Activated naive CD8-positive, alpha-beta T cell treated with anti-CD3 and anti-CD28 coated beads for 36 hours (primary cell): ENCODE measurements at places on chromosomes 1 and 21.
A peak's percentile ranks its signal among the peaks of the same experiment; 100 is the strongest.

- H3K4me3 ChIP-seq, result peak overlapping the region; percentile 95
- peaks cover 44% of the 10 kb centered on the region for H3K36me3 ChIP-seq
- no peaks in the 10 kb centered on the region for H3K27me3 ChIP-seq
- no peak for DNase-seq
Measured at GRCh38 chr1:241849345-241849695, 1.3 kb downstream of the EXO1 start.

- peaks cover 13% of the 10 kb centered on the region for H3K27me3 ChIP-seq
- H3K36me3 ChIP-seq, result no peaks in the 10 kb centered on the region
- H3K27ac ChIP-seq, result no peak overlapping the region
- no peak for DNase-seq
Measured at GRCh38 chr1:214102907-214103306, 115.1 kb downstream of the PROX1 start.

GRCh38 chr1:17330856-17331255 is 22.9 kb downstream of the PADI4 start:
- H3K27me3 ChIP-seq, result peaks cover 19% of the 10 kb centered on the region
- H3K4me1 ChIP-seq, result no peaks in the 10 kb centered on the region
- no peak for DNase-seq
- H3K27ac ChIP-seq, result no peak overlapping the region
- no peak overlapping the region for H3K4me3 ChIP-seq

- peaks cover 9% of the 10 kb centered on the region for H3K27me3 ChIP-seq
- H3K4me3 ChIP-seq, result no peak overlapping the region
- H3K27ac ChIP-seq, result no peak overlapping the region
- no peaks in the 10 kb centered on the region for H3K4me1 ChIP-seq
- DNase-seq, result no peak
Measured at GRCh38 chr1:7856345-7856744, 3.5 kb upstream of the UTS2 start.

DNA sequence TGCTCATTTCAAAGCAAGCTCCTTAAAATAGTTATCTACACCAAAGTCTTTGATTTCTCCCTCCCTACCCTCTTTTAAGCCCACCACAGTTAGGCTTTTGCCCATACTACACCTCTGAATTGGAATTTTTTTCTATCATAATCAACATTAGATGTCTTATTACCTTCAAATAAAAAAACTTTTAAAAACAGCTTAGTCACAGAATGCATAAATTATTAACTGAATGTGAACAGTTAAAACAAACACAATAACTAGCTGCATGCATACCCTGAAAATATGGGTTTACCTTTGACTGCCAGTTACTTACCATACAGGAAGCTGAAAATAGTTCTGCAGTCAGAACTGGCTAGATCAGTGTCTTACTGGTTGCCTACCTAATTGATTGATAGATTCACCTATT is 210.9 kb downstream of the TGFB2 start:
- no peaks in the 10 kb centered on the region for H3K4me1 ChIP-seq
- H3K27ac ChIP-seq, result no peak overlapping the region
- H3K27me3 ChIP-seq, result peaks cover 3% of the 10 kb centered on the region
- no peak for DNase-seq
- H3K4me3 ChIP-seq, result no peak overlapping the region

DNA sequence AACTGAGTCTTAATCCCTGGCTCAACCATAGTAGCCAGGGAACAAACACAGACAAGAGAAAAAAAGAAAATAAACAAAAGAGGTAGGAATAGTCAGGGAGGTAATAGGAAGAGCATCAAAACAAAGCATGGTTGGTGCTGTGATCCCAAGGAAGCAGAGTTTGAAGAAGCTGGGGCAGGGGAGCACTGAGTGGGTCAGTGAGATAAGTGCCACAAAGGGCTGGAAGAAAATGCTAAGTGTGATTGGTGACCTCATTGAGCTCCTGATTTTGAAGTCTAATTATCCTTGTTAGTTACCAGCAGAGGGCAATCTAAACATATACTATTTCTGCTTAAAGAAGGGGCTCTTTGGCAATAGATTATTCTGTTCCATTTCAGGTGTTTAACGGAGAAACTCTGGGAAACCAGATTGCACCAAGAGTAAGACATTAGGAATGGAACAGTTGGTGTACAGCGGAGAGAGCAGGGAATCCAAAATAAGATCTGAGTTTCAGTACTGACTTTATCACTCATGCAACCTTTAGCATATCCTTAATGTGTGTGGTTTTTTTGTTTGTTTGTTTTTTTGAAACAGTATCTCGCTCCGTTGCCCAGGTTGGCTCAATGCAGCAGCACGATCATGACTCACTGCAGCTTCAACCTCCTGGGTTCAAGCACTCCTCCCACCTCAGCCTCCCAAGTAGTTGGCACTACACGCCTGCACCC is 30.7 kb upstream of the KIAA1614 start:
- no peaks in the 10 kb centered on the region for H3K27me3 ChIP-seq
- peaks cover 2% of the 10 kb centered on the region for H3K4me1 ChIP-seq
- DNase-seq, result no peak
- peak overlapping the region; percentile 22 for H3K27ac ChIP-seq
- H3K36me3 ChIP-seq, result peaks cover 2% of the 10 kb centered on the region

DNA sequence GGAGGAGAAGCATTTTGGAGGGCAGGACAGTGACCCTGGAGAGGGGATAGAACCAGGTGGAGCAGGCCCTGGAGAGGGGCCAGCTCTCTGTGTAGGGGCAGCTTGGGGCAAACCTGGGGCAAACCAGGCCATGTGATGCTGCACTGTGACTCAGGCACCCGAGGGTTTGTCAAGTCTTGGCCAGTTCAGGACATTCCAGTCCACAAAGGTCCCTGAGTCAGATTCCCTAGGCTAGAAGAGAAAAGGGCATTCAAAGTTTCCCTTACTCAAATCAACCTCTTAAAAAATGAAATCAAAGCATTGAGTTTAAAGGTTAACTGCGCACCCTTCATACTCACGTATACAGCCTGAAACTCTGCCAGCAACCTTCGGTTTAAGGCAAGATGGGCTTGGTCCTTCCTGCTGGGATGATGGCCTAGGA is 25.2 kb upstream of the PLA2G2C start:
- H3K27me3 ChIP-seq, result peaks cover 47% of the 10 kb centered on the region
- H3K36me3 ChIP-seq, result no peaks in the 10 kb centered on the region
- no peak overlapping the region for H3K4me3 ChIP-seq
- no peak for DNase-seq

DNA sequence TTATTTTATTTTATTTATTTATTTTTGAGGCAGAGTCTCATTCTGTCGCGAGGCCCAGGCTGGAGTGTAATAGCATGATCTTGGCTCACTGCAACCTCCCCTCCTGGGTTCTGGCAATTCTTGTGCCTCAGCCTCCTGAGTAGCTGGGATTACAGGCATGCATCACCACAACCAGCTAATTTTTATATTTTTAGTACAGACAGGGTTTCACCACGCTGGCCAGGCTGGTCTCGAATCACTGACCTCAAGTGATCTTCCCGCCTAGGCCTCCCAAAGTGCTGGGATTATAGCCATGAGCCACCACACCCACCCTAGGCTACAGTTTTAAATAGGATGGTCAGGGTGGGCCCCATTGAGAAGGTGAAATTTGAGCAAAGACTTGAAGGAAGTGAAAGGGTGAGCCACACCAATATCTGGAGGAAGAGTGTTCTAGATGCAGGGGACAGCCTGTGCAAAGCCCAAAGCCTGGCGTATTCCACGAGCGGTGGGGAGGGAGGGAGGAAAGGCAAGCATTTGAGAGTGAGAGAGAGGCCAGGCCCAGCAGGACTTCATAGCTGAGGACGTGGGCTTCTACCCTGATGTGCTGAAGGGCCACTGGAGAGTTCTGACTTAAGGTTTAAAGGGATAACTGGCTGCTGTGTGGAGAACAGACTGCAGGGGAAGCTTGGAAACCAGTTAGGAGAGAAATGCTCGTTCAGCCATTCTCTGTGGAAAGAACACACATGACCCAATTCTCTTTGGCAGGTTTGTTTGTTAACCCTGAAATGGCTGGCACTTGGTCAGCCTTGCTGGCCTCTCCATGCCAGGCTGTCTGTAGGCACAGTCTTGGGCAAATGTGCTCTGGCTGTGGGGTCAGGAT is 62.6 kb upstream of the FAM20B start:
- H3K4me3 ChIP-seq, result no peak overlapping the region
- H3K27me3 ChIP-seq, result peaks cover 3% of the 10 kb centered on the region
- no peak for DNase-seq
- H3K4me1 ChIP-seq, result no peaks in the 10 kb centered on the region

DNA sequence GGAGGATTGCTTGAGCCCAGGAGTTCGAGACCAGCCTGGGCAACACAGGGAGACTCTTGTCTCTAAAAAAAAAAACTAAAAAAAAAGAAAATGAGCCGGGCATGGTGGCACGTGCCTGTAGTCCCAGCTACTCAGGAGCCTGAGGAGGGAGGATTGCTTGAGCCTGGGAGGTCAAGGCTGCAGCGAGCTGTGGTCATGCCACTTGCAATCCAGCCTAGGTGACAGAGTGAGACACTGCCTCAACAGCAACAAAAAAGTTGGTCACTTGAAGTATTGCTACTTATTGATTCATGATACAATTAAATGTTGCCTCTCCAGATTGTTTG is 57.9 kb upstream of the CXADR start:
- peaks cover 25% of the 10 kb centered on the region for H3K27me3 ChIP-seq
- H3K36me3 ChIP-seq, result peaks cover 2% of the 10 kb centered on the region
- peak overlapping the region; percentile 64 for H3K4me3 ChIP-seq
- H3K27ac ChIP-seq, result peak overlapping the region; percentile 90

DNA sequence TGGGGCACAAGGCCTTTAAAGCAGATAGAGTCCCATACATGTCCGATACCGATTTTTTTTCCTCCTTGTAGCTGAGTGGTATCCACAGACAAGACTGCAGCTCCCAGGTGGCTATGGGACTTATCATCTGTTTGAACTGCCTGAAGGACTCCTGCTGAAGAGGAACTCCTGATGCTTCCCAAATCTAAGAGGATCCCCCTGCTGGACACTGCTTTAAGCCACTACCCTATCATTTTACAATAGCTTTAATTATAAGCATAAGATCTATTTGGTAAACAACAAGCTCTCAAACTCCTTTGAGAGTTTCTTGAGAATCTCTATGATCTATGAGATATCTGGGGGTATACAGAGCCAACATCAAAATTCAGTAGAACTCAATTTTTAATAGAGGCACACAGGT is 11.7 kb downstream of the NDC1 start:
- no peak for DNase-seq
- no peak overlapping the region for H3K27ac ChIP-seq
- H3K4me1 ChIP-seq, result no peaks in the 10 kb centered on the region

- DNase-seq, result no peak
- peaks cover 11% of the 10 kb centered on the region for H3K27me3 ChIP-seq
- no peaks in the 10 kb centered on the region for H3K4me1 ChIP-seq
- no peak overlapping the region for H3K27ac ChIP-seq
- no peaks in the 10 kb centered on the region for H3K36me3 ChIP-seq
Measured at GRCh38 chr1:63784489-63785390, 10.9 kb downstream of the ROR1 start.

DNA sequence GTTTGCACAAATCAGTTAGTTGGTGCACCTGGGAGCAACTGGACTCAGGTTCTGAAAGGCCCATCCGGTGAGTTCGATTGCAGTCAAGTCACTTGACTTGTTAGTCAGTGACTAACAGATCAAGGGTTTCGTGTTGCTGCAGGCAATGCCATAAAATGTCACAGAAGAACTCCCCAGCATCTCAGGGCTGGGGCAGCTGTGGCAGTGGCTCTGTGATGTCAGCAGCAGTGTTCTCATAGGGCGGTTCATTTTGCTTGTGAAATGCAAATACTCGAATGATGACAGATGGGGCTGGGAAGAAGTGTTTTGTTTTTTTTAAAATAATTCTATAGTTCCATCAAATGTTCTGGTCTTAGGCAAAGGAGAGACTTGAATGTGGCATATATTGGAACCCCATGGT is 287.8 kb downstream of the LMX1A start:
- no peak overlapping the region for H3K4me3 ChIP-seq
- no peaks in the 10 kb centered on the region for H3K4me1 ChIP-seq
- DNase-seq, result no peak
- H3K36me3 ChIP-seq, result no peaks in the 10 kb centered on the region
- no peak overlapping the region for H3K27ac ChIP-seq
- peaks cover 4% of the 10 kb centered on the region for H3K27me3 ChIP-seq

DNA sequence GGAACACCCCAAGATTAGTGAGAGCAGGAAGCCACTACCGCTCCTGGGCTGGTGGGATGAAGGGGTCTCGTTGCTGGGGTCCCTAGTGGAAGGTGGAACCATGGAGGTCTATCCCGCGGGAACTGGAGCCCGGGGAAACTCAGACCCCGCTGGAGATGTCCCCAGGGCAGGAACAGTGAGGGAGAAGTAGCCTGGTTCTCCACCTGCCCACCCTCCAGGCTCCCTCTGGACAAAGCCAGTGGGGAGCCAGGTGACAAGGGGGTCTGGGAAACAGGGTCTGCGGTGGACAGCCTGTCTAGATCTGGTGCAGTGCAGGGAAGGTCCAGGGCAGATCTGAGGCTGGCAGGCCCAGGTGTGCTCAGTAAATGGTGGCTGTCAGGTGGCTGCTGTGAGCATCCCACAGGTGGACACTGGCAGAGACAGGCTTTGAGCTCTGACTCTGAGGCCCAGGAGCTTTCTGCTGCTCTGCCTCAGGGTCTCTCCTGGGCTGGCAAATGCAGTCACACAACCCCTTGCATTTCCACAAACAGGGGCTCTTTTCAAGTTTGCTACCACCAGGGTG is 88.0 kb upstream of the TLR5 start:
- no peak for DNase-seq
- H3K4me3 ChIP-seq, result no peak overlapping the region
- H3K4me1 ChIP-seq, result peaks cover 43% of the 10 kb centered on the region
- no peak overlapping the region for H3K27ac ChIP-seq

- no peak overlapping the region for H3K27ac ChIP-seq
- H3K4me3 ChIP-seq, result no peak overlapping the region
- no peaks in the 10 kb centered on the region for H3K27me3 ChIP-seq
- peaks cover 2% of the 10 kb centered on the region for H3K36me3 ChIP-seq
Measured at GRCh38 chr1:6308449-6308848, 47.6 kb upstream of the GPR153 start.

GRCh38 chr1:215523128-215523861 is 43.8 kb upstream of the KCTD3 start:
- H3K4me1 ChIP-seq, result no peaks in the 10 kb centered on the region
- no peak for DNase-seq
- no peaks in the 10 kb centered on the region for H3K36me3 ChIP-seq

- no peak overlapping the region for H3K27ac ChIP-seq
- DNase-seq, result no peak
- H3K4me1 ChIP-seq, result no peaks in the 10 kb centered on the region
- no peaks in the 10 kb centered on the region for H3K27me3 ChIP-seq
- no peak overlapping the region for H3K4me3 ChIP-seq
- no peaks in the 10 kb centered on the region for H3K36me3 ChIP-seq
Measured at GRCh38 chr21:39065917-39066316, 117.3 kb downstream of the PSMG1 start.

DNA sequence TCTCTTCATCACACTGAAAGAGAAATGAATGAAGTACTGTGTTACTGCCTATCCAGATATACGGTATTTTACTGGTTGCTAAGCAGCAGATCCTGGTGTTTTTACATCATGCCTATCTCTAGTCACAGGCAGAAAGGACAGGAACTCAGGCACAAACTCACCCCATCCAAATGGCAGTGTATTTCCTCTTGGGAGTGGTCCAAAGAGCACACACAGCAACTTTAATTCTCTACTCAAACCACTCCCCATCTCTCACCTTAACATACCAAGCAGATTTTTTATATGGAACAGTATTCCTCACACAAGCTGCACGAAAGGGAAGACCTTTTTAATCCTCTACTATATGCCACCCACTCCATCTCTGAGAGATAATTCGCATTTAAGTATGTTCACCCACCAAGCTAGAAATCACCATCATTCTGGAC is 27.3 kb downstream of the EIF4G3 start:
- H3K4me3 ChIP-seq, result no peak overlapping the region
- no peak for DNase-seq
- H3K27ac ChIP-seq, result no peak overlapping the region
- H3K27me3 ChIP-seq, result no peaks in the 10 kb centered on the region
- H3K4me1 ChIP-seq, result peaks cover 4% of the 10 kb centered on the region

GRCh38 chr21:15138490-15138889 is 73.7 kb upstream of the NRIP1 start:
- H3K27me3 ChIP-seq, result peaks cover 15% of the 10 kb centered on the region
- no peak for DNase-seq
- no peak overlapping the region for H3K4me3 ChIP-seq
- H3K4me1 ChIP-seq, result no peaks in the 10 kb centered on the region
